ENCODE measurements at places on chromosomes 5 and 9. TPM values are rescaled to one million over a fixed set of nuclear protein-coding genes. Genes with fewer than 3 reads are reported as not detected.

- peak; percentile 99 for DNase-seq
Measured at GRCh38 chr5:1003296-1003937, 5.2 kb upstream of the NKD2 start.

GRCh38 chr5:11268891-11269290 is 507.9 kb upstream of the DAP start:
- no peak for DNase-seq

DNA sequence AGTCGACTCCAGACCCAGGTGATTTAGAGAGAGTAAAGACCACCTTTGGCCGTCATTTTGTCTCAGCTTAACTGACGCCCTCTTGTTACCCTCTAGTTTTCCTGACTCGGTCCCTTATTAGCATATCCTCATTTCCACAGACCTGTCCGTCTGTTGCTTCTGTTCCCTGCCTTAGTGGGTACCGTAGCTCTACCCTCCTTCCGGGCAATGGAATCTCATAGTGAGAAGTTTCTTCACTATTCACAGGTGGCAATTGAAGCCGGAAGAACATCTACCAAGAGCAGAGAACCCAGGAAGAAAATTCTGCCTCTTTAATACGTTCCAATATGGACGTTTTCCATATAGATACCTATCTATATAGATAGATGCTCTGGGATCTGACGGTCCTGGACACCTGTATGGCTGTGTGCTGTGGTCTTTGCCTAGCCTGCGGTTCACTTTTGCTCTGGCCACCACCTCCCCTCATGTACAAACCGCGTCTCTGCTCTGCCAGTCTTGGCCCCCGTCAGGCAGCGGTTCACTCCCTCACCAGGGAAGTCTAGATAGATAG is 652 bp upstream of the TMEM161B start:
- DNase-seq, result peak; percentile 66

The TOR4A gene
- 210 TPM for total RNA-seq

The IFNA5 gene
- not detected for total RNA-seq

The F12 gene
- 52.9 TPM for total RNA-seq

Data from HT-29 (cell line).